GM13977 (cell line): ENCODE measurements at places on chromosomes 5 and 9.

GRCh38 chr5:54792611-54793404, 192.6 kb downstream of the ESM1 start:
- no peak for DNase-seq

GRCh38 chr9:110069326-110070248, 138.4 kb downstream of the C9orf152 start:
- DNase-seq: no peak

- DNase-seq: no peak
These were observed 81.5 kb downstream of the AMBP start for GRCh38 chr9:113996531-113997001.

GRCh38 chr5:144183254-144183889, 12.7 kb downstream of the KCTD16 start:
- no peak for DNase-seq

GRCh38 chr5:1447671-1448361, 2.6 kb upstream of the SLC6A3 start:
- no peak for DNase-seq

- no peak for DNase-seq
These were observed 63.9 kb downstream of the MEGF9 start for GRCh38 chr9:120650352-120650751.

- DNase-seq: no peak
These were observed 30.6 kb downstream of the NKD2 start for GRCh38 chr5:1039210-1039548.

- no peak for DNase-seq
These were observed 807 bp upstream of the PLGRKT start for GRCh38 chr9:5438301-5439162.

- DNase-seq: no peak
These were observed 66.4 kb upstream of the DAB2 start for GRCh38 chr5:39491210-39491609.

GRCh38 chr9:14242150-14242805, 71.7 kb downstream of the NFIB start:
- DNase-seq: no peak

- DNase-seq: no peak
These were observed 60.1 kb downstream of the FOCAD start for GRCh38 chr9:20744036-20744630.

- DNase-seq: no peak
These were observed 239.6 kb downstream of the FANCC start for GRCh38 chr9:95077766-95078370.

DNA sequence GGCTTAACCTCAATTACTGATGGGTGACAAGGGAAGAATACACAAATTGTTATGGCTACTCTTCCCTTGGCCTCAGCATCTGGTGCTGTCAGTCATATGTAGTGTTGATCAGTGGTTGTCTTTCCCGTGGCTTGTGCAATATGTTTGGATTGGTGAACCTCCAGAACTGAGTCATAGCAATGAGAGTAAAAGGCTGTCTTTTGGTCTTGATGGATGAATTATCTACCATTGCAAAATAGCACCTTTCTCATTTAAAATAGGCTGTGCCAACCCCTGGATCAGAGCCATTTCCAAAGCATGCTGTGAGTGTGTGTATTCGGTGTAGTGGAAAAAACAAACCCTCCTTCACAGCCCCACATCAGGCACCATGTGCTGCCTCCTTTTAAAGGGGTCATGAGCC, 14.6 kb upstream of the F2R start:
- no peak for DNase-seq
